Activated naive CD8-positive, alpha-beta T cell treated with anti-CD3 and anti-CD28 coated beads, Interleukin-2, amount 50 U/mL, for 16 hours (primary cell): ENCODE measurements at places on chromosomes 5 and 9.

GRCh38 chr9:91840469-91840868 lies 109.6 kb downstream of the ROR2 start:
- DNase-seq, result no peak

- DNase-seq, result no peak
Observed at GRCh38 chr5:180339583-180340183, 13.5 kb downstream of the GFPT2 start.

DNA sequence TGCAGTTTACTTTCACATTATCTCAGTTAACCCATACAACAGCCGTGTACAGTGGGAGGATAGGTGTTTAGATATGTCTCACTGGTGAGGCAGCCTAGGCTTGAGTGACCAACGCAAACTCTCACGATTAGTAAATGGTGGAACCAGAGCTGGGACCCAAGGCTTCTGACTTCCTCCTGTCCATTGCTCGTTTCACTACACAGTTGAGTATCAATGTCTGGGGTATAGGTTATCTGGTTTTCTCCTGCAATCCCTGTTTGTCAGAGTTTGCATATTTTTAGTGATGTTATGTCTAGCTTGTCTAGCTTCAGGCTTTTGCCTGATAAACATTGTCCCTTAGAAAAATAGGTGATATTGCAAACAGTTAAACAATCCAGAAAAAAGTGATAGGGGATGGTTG lies 62.6 kb downstream of the NUP214 start:
- no peak for DNase-seq

DNA sequence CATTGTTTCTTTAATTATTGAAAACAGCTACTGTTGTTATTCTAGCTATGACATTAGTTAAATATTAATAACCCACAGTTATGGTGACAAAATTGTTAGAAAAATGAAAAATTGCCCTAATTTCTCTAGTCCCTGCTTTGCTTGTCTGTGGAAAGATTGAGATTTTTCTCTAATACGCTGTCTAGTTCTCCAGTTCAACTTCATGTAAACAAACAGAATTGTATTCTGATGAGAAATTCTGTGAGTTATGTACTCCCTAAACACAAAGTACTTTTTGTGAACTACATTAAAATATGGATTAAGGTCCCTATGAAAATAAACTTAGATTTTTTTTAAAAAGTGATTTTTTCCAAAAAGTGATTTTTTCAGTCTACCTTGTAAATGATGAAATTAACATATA lies 8.7 kb downstream of the SLF1 start:
- DNase-seq, result no peak

DNA sequence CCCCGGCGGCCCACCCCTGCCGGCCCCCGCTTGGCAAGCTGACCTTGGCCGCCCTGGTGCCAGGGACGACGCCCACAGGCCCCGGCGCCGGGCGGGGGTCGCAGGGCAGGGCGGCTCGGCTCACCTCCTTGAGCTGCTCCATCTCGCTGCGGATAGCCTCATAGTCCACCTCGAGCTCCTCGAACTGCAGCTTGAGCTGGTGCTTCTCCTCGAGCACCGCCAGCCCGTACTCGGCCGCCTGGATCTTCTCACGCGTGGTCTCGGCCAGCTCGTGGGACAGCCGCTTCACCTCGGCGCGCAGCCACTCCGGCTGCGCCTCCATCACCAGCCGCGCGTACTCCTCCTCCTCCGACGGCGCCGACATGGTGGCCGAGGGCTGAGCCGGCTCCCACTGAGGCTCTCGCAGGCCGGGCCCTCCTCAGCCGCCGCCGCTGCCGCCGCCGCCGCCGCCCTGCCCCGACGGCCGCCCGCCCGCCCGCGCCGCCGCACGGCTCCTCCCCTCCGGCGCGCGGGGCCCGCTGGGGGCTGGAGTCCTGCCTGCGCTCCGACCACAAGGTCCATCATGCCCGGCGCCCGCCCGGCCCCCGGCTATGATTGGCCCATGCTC lies at the start of gene BICD2:
Gene BICD2, minus strand, starts transcription at position 453 of the 607 bp plus-strand sequence. Its CDS starts 89 bp downstream, at position 364.
- no peak for DNase-seq

DNA sequence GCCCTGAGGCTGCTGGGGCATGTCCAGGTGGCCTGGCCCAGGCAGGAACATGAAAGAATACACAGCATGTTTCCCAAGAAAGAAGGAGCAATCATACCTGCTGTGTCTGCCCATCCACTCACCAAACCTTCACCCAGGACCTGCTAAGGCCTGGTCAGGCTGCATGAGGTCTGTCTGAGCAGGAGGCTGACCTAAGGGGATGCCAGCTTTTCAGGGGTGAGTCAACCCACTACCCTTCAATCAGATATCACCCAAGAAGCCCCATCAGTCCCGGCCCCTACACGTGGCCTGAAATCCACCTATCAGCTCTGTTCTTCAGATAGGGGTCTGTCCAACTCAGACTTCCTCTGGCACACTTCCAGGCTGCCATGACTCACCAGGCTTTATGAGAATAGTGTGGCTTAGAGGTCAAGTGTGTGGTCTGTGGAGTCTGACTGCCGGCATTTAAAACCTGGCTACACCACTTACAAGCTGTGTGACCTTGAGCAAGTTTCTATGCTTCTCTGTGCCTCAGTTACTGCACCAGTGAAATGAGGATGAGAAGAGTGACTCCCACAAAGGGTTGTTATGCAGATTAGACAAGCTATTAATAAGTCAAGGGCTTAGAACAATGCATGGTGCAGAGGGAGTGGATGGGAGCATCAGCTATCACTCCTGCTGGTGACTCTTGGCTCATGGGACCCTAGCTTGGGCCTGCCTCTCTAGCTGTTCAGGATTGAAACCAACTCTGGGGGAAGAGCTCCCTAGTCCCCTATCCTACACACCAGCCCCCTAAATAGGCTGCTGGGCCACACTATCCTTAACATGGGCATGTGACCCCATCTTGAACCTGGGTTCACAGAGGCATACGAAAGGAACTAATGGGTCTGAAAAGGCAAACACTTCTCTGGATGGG lies 130.3 kb downstream of the PAX5 start:
- no peak for DNase-seq

GRCh38 chr9:113185271-113185670 lies 34.5 kb downstream of the SLC31A2 start:
- DNase-seq, result no peak

DNA sequence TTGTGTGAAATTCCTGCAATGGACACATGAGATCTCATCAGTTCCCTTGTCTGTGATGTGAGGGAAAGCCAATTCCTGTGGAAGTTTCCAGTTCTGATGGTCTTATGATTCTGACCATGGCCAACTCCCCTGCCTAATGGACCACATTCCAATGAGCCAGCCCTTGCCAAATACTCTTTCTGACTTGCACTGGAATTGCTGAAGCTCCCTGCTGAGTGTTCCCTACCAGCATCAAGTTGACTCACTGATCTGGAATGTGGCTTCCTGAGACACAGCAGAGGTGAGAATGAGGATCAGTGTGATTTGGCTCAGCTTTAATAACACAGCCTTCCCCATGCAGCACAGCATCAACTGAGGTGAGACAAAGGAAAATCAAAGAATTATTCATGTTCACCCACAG lies 427.8 kb downstream of the KDM4C start:
- no peak for DNase-seq

- DNase-seq, result no peak
Observed at GRCh38 chr5:124702525-124702924, 43.9 kb downstream of the ZNF608 start.

DNA sequence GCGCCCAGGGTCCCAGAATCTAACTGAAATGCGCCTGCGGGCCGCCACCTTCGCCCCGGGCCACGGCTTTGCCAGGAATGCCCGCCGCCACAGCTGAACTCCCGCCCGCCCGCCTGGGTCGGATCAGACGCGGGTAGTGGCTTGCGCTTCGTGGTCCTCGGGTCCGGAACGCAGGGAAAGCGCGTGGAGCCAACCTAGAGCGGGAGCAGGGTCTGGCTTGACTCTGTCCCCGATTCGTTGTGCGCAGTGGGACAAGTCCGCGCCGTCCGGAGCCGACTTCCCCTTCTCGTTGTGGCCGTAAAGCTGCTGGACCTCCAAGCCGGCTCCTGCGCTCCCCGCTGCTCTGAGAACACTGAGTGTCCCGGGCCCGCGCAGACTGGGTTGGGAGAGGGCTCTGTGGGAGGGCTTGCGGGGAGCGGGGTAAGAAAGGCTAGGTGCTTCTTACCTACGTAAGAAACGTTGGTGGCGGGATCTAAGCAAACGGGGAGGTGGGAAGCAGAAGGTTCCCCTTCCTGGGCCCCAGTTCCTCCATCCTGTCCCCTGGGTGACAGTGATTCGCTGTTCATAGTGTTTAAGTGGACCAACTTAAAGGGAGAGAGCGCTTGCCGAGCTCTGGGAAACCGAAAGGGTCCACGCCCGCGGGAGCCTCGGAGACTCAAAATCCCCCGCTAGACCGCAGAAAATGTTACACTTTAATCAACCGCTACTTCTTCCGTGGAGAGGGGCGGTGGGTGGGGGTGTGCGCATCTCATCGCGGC lies 4.4 kb upstream of the FOXE1 start:
- DNase-seq, result no peak

DNA sequence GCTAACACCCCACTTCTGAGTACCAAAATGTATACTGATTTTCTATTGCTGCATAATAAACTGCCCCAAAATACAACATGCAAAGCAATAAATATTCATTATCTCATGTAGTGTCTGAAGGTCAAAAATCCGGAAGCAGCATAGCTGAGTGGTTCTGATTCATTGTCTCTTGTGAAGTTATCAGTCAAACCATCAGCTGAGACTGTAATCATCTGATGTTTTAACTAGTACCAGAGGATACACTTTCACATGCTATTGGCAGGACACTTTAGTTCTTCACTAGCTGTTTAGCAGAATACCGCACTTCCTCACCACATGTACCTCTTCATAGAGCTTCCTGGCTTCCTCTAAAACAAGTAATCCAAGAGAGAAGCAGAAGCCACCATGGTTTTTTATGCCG lies 12.7 kb upstream of the TMEM161B start:
- no peak for DNase-seq

- DNase-seq, result no peak
Observed at GRCh38 chr5:132445640-132445923, 45.0 kb downstream of the IRF1 start.

DNA sequence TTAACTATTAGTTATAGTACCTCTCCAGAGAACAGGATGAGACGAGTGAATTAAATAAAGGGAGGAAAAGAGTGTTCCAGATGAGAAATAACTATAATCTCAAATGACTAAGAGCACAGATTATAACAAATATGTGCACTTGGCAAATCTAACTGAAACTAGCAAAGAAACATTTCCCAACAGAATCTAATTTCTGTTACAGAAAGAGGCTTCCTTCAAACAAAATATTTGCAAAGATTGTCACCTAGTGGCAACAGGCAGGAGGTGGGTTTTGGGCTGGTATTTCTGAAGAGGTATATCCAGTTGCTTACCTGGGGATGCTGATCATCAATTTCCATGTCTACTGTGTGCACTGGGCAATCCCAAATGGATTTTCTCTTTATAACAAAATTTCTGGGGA lies 5.6 kb upstream of the SPDL1 start:
- no peak for DNase-seq

DNA sequence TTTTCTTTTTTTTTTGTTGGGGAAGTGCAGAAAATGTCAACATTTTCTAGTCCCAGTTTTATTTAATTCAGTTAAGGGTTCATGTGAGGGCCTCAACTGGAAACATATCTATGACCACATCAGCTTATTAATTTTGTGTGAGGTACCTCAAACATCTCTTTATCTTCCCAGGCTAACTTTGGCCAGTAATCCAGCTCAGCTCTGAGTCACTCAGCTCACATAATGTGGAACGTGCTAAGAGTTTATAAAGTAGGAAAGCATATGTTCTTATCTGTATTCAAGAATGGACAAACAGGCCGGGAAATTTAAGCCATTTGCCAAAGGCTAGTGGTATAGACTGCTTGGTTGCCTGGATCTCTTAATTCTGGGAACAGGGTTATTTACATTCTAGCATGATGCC lies 118.4 kb downstream of the INSYN2B start:
- DNase-seq, result no peak
